Effector memory CD8-positive, alpha-beta T cell (primary cell): ENCODE measurements at places on chromosomes 4 and X.
A peak's percentile ranks its signal among the peaks of the same experiment; 100 is the strongest.

GRCh38 chr4:22493523-22493922 lies 22.3 kb downstream of the ADGRA3 start:
- DNase-seq, result no peak

- no peak for DNase-seq
These were observed 3.4 kb downstream of the ABHD18 start for GRCh38 chr4:127968586-127968985.

DNA sequence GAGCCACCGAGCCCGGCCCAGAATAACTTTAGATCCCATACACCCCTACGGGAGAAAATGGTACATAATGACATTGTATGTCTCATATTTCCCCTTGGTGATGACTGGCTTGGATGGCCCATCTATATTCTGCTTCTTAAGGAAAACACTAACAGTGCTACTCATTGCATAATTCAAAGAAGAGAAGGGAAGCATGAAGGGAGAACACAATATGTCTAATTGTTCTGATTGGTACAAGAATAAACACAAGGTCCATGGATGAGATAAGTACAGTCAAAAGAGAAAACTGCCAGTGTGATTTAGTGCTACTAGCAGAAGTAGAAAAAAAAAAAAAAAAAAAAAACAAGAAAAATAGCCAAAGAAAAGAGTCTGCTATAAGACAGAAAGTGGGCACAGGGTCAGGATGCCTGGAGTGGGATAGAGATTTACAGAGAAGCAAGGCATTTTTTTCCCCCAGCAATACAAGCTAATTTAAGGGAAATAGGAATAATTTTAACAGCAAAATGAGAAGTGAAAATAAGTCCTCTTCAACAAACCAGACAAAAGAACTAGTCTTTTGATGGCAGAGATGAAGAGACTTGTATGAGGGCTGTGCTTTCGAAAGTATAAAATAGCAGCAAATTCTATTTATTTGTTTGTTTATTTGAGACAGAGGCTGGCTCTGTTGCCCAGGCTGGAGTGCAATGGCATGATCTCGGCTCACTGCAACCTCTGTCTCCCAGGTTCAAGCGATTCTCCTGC lies 96.5 kb upstream of the MAP3K15 start:
- no peak for DNase-seq

DNA sequence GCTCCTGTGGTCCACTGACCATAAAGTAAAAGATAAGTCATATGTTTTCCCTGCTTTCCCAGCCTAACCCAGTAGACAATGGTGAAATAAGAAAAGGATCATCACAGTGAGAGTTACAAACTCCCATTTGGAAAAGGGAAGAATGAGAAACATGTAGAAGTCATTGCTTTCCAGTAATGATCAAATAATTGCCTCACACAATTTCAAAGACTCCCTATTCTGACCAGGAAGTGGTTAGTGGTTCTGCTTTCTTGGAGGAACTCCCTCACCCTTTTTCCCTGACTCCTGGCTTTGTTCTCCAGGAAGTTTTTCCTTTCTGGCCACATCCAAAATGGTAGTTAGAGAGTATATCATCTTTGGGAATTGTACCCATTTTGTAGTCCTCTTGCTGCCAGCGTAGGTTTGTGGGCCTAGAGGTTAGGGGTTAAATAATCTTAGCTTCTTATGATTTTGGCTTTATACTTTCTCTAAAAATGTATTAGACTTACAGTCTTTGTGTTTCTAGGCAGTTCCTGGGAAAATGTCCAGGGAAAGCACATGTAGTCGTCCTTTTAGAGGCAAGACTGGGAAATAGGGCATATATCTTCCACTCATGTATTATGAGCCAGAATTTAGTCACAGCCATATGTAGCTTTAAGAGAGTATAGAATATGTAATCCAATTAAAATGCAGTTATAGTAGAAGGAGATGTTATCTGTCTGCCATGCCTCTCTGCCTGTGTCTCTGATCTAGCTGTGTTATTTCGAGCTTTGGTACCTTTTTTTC lies 10.5 kb downstream of the VAMP7 start:
- no peak for DNase-seq

DNA sequence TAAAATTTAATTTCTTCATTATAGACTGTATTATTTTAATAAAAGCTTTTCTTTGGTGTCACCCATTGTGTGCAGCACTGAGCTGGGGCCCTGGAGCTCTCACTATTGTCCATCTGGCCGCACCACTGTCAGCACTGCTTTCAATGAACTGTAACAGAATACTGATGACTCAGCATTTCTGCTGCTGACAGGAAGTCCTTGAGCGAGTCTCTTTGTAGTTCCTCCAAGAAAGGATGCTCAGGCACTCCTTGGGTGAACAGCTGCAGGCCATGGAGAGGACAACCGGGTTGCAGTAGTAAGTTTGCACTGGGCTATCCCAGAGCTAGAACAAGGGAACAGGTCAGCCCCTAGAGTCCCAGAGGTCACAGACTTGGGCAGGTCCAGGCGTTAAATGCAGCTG lies 81.6 kb downstream of the SORBS2 start:
- DNase-seq, result no peak

DNA sequence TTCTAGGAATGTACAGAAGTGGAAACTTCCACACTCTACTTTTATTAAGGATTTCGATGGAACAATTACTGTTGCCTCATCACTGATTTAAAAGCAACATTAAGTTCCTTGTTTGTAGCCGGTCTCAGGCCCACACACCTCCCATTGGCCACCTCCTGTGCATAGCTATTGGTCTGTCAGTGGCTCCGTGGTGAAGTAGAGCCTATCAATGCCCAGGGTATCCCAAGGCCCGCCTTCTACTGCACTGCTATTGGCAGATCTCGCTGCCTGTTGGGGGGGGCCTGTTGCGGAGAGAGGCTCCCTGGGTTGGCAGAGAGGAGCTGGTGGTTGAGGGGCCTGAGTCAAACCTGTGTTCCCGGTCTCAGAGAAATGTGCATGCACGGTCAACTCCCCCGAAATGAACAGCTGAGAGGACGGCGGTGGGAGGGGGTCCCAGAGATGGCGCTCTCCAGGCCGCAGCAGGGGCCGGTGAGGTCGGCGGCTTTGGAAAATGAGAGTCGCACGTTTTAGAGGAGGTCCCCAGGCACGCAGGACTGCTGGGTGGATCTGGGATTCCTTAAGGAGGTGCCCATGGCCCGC lies 4.9 kb upstream of the ARAF start:
- peak; percentile 72 for DNase-seq
